NCI-H1694 treated with DMSO at 0.1 percent for 48 hours (cell line): ENCODE measurements at places on chromosomes 16 and 17.

- DNase-seq: no peak
Observed at GRCh38 chr17:33125552-33125950, 133.9 kb downstream of the SPACA3 start.

DNA sequence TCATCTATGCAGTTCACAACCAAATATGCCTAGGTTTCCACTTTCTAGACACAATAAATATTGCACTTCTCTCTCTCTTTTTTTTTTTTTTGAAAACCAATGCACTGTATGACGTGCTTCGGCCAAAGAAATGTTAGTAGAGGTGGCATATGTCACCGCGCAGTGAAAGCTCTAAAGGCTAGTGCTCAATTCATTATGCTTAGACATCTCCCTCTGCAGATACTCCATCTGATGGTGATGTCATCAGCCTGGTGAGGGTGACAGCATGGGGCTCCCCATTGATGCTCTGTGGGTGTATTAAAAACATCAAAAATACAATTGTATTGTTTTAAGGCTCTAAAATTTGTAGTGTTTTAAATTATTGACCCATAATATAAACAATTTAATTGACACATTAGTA is 608.8 kb upstream of the C16orf82 start:
- DNase-seq: no peak

- DNase-seq: no peak
Observed at GRCh38 chr16:76338472-76338871, 61.3 kb downstream of the CNTNAP4 start.

GRCh38 chr16:69595127-69596036 is 29.6 kb downstream of the NFAT5 start:
- DNase-seq: no peak

DNA sequence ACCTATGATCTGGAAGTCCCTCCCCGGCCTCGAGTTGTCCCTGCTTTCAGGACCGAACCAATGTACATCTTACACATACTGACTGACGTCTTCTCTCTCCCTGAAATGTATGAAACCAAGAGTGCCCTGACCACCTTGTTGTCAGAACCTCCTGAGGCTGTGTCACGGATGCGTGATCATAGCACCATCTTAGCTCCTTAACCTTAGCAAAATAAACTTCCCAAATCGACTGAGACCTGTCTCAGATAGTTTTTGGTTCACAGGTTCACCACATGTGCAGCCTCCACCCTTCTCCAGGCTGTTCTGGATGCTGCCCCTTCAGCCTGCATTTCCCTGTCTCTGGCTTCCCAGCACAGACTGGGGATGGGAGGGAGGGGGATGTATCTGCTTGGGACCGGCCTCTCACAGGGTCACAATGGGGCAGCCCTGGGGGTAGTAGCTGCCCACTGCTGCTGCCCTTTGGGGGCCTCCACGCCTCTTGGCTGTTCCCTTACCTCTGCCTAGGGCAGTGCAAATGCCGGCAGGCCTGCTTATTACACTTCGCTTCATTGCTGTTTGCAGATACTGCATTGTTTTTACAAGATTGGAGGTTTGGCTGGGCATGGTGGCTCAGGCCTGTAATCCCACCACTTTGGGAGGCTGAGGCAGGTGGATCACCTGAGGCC is 69.8 kb downstream of the NT5M start:
- no peak for DNase-seq

DNA sequence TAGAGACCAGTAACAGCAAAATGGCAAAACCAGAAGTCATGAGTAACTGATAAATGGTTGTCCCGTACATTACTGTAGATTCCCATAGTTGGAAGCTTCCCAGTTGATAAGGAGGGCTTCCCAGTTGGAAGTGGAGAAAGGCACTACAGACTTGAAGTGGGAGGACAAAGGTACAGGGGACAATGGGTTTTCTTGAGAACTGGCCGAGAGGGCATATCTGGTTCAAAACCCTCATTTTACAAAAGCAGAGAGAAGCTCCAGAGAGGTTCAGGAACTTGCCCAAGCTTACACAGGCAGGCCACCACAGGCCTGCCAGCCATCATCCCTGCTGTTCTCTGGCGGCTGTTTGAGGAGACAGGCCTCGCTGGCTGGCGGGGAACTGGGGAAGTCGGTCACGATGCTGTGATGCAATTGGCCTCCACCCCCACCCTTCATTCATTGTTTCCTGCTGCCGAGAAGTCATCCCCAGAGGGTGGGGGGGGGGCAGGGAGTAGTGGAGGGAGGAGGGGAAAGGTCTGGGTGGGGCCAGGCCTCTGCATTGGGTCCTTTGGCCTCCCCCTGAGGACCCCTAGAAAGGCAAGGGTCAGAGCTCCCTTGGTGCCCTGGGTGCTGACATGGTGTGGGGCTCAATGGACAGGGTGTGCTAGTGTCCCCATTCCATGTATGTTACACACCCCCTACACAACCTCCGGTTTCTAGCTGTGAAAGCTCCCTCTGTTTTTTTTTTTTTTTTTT is 3.0 kb downstream of the UBALD2 start:
- peak; percentile 67 for DNase-seq

GRCh38 chr17:38797828-38798227 is 1.5 kb downstream of the PIP4K2B start:
- DNase-seq: no peak

GRCh38 chr16:89017543-89018281 is 40.7 kb upstream of the CBFA2T3 start:
- DNase-seq: no peak

DNA sequence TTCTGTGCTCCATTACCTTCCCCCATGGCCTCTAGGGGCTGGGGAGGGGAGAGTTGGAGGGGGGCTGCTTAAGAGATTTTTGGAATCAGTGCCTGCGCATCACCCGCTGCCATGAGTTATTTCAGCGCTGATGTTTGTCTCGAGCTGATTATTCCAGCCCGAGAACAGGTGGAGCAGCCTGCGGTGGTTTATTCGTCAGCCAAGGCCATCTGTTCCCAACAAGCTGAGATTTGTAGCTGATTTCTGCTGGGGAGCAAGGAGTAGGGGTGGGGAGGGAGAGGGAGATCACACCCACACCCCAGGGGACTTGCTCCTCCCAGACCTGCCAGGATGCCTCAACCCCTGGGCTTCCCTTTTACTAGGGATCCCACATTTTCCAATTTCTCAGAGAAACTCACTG is 23.1 kb downstream of the PIPOX start:
- peak; percentile 97 for DNase-seq

- no peak for DNase-seq
Observed at GRCh38 chr16:55663225-55663624, 7.4 kb downstream of the SLC6A2 start.

DNA sequence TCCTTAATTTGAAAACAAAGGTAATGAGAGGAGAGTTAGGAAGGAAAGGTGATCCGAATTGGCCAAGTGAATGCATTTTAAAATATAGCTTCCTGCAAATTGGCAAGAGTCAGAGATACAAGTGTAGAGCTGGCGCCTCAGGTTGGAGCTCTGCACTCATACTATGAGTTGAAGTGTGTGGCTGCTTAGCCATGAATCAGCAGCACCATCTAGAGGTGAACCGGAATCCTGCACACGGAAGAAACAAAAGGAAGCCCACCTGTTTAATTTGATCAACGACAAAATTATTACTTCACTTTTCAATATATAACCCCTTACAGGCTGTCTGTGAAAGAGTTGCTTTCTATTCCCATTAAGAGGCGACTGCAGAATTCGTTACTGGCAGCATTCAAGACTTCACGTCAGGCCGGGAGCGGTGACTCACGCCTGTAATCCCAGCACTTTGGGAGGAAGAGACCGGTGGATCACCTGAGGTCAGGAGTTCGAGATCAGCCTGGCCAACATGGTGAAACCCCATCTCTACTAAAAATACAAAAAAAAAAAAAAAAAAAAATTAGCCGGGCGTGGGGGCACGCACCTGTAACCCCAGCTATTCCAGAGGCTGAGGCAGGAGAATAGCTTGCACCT is 1253.7 kb upstream of the CDH8 start:
- DNase-seq: peak; percentile 19

DNA sequence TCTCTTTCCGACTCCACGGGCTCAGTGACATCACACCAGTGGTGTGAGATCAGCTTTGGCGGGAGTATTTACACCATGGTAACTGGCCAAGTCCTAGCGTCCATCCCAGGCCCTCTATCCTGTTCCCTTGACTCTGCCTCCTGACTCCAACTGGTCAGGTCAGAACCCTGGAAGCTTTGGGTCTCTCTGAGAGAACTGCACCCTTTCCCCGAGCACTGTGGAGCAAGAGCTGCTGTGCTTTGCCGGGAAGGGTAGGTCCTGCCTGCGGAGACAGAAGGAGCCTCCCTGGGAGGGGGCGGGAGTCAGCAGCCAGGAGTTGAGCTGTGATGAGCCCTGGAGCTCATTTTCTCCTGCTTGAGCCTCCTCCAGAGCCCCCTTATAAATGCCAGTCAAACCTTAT is 212.1 kb upstream of the TNRC6C start:
- no peak for DNase-seq

GRCh38 chr16:24045641-24046040 is 209.9 kb downstream of the PRKCB start:
- DNase-seq: no peak

- no peak for DNase-seq
Observed at GRCh38 chr16:23432176-23433128, 20.5 kb downstream of the COG7 start.

DNA sequence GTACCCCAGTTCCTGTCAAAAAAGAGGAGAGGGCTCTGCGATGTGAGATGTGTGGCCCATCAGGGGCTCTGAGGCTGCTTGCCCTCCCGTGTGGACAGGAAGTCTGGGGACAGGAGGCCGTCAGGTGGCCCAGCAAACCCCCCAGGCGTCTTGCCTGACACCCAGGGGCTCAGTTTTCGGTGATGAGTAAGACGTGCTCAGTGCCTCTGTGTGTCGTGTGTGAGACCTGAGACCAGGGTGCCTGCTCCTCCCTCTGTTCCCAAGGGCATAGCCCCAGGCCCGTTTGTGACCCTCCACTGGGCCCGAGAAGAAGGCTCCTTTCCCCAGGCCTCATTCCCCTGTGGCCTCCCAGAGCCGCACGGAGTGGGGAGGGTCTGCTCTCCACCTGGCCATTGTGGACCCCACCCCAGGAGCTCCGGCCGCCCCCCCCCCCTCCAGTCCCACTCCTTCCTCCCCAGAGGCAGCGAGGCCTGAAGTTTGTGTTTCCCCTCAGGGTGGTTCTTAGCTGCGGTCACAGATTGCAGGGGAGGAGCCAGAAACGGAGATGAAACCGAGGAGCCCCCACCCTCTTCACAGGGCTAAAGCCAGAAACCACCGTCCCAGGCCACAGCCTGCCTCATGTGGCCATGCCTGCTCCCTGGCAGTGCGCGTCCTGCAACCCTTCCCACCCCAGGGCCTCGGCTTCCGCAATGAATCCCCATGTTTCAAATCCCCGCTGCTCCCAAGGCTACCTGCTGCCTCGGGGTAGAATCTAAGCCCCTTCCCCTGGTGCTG is 4.9 kb upstream of the ACTG1 start:
- DNase-seq: no peak

DNA sequence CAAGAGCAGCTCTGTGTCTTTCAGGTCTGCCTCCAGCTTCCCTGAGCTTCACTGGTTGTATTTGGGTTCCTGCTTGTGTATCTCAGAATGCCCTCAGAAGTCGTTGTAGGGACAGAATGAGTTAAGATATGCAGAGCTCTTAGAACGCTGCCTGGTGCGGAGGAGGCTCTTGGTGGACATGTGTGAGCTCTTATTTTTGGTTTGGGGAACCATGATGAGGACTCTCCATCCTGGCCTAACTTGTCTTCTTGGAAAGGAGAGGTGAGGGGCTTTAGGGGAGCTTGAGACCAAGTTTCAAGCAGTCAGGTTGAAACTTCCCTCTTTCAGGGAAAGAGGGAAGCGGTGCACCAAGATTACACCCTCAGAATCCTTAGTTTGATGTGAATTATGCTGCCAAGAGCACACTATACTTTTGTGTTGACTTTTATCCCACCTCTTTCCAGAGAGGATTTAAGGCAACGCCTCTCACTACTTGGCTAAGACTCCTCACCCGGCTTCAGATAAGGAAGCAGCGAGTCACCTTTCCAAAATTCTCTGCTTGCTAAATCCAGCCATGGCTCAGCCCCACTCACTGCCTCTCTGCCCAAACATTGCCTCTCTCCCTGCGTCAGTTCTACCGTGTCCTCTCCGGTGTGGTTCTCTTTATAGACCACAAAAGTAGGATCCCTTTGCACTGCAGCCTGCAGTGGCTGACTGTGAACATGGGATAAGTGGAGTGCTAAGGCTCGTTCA is 12.7 kb downstream of the CDK5RAP3 start:
- no peak for DNase-seq
